ENCODE measurements at places on chromosomes 4 and X. TPM values are rescaled to one million over a fixed set of nuclear protein-coding genes. Genes with fewer than 3 reads are reported as not detected.

- peak; percentile 50 for DNase-seq
Measured at GRCh38 chr4:182142176-182143085, 100.8 kb upstream of the TENM3 start.

GRCh38 chr4:123849495-123849894 is 452.9 kb downstream of the SPRY1 start:
- no peak for DNase-seq

Gene MAGEE2
- polyA plus RNA-seq, result 0.64 TPM

DNA sequence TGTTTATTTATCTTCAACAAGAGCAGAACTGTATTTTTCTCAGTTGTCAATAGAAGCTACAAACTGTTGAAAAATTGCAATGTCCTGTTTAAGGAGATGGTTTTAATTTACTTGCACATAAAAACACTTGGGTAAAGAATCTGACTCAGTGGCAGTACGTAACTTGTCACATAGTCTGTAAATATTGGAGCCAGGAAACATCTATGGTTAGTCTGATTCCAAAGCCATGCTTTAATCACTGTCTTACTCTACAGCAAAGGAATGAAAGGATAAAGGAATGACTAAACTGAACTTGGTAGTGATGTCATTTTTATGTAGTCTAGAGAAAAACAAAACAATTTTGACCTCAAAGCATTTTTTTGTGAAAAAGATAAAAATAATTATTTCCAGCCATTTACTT is 537.2 kb downstream of the STIM2 start:
- no peak for DNase-seq

DNA sequence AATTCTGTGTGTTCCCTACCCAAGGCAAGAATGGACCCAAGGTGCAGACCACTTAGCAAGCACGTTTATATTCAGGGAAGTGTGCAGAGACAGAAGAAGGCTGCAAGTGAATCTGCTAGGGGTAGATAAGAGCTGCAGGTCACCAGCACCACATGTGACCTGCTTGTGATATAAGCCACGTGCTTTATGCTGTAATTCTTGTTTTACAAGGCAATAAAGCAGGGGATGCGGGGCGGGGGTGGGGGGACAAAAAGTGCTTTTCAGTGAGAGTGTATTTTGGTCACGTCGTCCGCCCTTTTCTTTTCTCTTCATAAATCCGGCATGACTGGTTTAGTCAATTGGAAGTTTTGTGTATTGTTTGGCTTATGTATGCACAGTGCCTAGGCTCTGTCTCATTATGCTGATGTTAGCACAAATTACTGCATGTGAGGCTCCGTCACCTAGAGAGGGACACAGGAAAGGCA is 192.7 kb downstream of the RBMX2 start:
- peak; percentile 4 for DNase-seq

Gene FOXP3
- 1.0 TPM for polyA plus RNA-seq

Gene CFAP99
- polyA plus RNA-seq, result 0.84 TPM

DNA sequence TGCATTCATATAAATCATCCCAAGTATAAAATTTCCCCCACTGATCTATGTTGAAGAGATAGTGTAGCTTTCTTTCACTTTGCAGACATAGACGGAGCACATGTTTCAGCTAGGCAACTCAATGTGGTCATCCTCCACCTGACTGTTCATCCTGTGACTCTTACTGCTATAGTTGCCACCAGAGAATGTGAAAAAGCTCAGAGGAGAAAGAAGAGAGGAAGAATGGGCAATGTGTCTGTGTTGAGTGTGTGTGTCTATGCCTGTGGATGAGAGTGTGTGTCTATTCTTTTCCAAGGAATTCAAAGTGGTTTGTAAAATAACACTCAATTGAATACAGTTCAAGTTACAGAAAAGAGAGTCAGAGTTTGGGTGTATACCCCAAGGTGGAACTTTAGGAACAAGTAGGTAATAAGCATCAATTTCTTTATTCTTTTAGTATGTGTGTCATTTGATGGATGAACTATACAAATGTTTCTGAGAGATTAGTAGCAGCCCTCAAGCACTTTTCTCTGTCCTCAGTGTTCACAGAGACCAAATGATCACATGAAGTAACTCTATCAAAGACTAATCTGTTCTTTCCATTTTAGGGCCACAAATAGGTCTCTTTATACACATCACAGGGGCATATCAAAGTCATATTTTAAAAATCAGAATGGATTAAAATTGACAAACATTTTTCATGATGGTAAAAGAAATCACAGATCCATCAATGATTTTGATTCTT is 2.3 kb downstream of the SNCA start:
- DNase-seq, result no peak

GRCh38 chr4:2806390-2807355 is 13.8 kb downstream of the SH3BP2 start:
- no peak for DNase-seq

GRCh38 chr4:152316969-152317368 is 218.9 kb downstream of the FBXW7 start:
- no peak for DNase-seq

DNA sequence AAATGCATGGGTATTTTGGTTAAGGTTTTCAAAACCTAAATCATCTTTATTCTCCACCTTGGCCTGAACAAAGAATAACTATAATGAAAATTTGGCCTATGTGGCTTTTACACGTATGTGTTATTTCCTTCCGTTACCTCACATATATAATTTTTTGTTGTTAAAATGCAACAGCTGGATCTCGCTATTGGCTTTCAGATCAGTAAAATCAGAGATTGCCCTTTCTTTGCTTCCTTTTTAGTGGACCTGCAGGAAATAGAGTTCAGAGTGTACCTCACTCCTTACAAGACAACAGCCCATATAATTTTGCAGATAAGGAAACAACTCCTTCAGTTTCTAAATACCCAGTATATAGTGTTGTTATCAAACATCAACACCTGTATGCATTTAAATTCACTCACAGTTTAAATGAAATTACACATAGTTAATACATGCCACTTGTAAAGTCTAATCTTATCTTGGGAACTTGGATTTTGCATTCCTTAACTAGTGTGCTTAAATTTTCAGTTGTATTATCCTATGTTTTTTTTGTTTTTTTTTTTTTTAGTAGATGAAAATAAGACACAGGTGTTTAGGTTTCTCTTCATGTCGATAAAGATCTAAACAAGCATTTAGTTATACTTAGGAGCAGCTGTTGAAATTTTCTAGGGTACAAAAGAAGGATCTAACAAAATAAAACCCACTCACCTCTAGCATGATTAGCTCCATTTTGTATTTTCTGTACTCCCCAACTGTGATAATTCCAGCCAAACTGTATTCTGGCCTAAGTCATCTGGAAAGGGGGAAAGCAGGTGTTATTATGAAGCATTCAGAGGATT is 96.2 kb upstream of the SPRY1 start:
- no peak for DNase-seq

DNA sequence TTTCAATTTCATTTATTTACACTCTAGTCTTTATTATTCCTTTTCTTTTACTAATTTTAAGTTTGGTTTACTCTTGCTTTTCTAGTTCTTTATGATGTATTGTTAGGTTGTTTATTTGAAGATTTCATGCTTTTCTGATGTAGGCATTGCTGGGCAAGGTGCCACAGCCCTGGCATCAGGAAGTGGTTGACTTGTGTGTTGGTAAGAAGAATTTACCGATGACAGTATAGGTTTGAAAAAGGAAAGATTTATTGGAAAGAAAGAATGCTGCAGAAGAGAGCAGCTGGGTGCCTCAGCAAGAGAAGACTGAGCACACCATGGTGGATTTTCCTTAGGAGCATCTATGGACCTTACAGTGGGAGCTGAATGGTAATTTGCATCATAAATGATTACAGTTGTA is 153.2 kb downstream of the KLF8 start:
- no peak for DNase-seq

GRCh38 chr4:7183161-7183560 is 9.2 kb upstream of the SORCS2 start:
- no peak for DNase-seq

Gene TRIM75
- polyA plus RNA-seq, result 0.09 TPM

Gene TCEAL7
- 30.7 TPM for polyA plus RNA-seq

DNA sequence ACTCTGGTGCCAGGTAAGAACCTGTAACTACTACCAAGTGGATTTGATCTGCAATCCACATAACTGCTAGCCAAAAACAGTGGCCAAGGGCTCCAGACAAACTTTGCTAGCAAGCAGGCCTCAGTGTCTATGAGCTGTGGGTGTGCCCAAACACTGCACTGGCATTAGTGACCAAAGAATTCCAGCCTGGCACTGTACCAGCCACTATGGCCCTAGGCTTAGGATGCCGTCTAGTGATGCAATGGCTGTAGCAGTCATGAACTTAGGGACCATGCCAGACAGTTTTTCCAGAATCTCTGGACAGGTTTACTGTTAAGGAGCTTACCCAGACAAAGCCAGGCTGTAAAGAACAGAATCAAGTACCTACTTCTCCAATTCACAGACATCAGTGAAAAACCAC is 33.7 kb upstream of the PRR27 start:
- no peak for DNase-seq

DNA sequence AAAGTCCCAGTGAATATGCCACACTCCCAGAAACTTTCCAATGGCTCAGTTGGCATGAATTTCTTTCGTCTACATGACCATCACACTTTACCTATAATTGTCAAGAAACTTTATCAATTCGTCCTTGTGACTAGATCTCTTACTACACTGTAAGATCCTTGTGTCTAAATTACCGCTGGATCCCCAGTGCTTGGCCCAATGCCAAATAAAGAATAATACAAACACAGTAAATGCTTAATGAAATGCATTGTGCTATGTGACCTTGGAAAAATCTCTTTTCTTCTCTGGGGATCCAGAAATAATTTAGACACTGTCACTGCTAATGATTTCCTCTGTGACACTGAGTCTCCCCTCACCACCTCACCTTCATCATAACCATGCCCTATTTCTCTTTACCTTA is 137.9 kb downstream of the VSIG4 start:
- DNase-seq, result no peak

- DNase-seq, result no peak
Measured at GRCh38 chrX:133569217-133569616, 153.9 kb upstream of the GPC4 start.

GRCh38 chrX:39688576-39689375 is 409.0 kb downstream of the BCOR start:
- peak; percentile 70 for DNase-seq

Gene XG
- 0.30 TPM for polyA plus RNA-seq

- peak; percentile 64 for DNase-seq
Measured at GRCh38 chr4:102449751-102450352, 51.3 kb upstream of the NFKB1 start.

GRCh38 chrX:125444659-125445058 is 125.0 kb downstream of the TEX13C start:
- DNase-seq, result no peak

Gene XAGE1A
- not detected for polyA plus RNA-seq

DNA sequence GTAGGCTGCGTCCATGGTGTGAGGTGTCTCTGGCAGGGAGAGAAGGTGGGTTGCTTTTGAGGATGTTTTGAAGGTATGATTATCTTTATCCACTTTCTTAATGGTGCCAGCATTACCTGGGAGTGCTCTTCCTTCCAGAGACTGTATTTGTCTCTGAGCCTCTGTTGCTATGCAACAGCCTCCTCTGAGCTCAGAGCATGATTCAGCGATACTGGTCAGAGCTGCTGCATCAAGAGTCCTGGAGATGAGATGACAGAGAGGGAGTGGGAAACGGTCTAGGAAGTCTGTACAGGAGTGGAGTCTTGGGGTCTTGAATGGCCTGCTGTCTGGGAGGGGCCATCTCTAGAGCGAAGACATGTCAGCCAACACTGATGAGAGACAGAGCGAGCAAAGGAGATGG is 104.4 kb upstream of the RAB40AL start:
- no peak for DNase-seq

Gene USP51
- 13.7 TPM for polyA plus RNA-seq

Gene NKAP
- 14.6 TPM for polyA plus RNA-seq

Gene PNCK
- 8.3 TPM for polyA plus RNA-seq

Gene ATP2B3
- polyA plus RNA-seq, result 0.28 TPM

- DNase-seq, result no peak
Measured at GRCh38 chrX:31604629-31605221, 532.9 kb upstream of the FTHL17 start.

GRCh38 chr4:2813446-2814405 is 20.8 kb downstream of the SH3BP2 start:
- no peak for DNase-seq

DNA sequence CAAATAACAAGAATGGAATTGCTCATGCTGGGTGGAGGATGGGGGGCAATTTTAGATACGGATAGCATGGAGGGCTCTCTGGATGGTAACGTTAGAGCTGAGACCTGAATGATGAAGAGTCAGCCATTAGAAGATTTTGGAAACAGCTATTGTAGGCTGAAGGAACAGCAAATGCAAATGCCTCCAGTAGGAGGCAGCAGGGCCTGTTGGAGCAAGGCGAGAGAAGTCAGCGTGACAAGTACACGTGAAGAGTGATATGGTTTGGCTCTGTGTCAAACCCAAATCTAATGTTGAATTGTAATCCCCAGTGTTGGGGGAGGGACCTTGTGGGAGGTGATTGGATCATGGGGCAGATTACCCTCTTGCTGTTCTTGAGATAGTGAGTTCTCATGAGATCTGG is 59.3 kb upstream of the SOD3 start:
- no peak for DNase-seq

- no peak for DNase-seq
Measured at GRCh38 chr4:176611951-176612350, 180.8 kb downstream of the VEGFC start.

DNA sequence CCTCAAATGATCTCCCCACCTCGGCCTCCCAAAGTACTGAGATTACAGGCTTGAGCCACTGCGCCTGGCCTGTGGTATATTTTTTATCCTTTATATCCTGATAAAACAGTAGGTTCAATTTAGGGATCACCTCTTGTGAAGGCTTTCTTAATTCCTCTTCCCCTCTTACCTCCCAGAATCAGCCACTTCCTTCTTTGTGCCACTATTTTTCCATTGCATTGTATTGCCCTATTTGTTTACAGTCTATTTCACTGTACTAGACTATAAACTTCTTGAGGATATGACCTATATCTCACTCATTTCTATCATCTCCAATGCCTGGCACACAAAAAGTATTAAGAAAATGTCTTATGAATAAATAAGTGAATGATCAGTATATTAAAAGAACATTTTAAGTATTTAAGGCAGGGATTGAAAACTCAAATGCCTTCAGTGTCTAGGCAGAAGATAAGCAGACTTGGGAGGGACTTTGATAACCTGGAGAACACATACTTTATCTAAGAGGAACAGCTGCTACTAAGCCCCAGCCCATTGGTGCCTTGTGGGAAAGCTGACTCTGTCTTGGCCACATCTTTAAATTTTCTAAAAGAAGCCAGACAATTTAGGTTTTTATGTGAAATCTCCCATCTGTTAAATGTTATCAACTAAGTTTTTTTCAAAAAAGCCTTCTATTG is 82.3 kb upstream of the OGT start:
- no peak for DNase-seq

DNA sequence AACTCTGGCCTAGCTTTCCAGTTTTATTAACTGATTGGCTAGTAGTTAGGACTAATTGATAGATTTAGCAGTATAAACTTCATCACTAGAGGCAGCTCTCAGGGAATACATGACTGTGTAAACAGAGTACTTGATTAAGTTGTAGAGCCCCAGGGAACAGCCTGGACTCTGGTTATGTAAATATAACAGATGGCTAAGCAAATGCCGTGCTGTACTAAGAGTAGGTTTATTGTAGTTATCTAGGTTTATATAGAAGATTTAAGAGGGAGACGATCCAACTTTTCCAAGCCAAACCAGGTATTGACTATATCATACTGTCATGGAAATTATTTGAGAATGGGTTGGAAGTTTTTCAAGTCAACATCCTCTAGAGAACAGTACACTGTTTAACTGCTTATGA is 463.4 kb upstream of the GRID2 start:
- no peak for DNase-seq

Measured in renal pelvis (tissue), 12 donors.